NCI-H82 (cell line): ENCODE measurements at places on chromosomes 3 and 15.
A peak's percentile ranks its signal among the peaks of the same experiment; 100 is the strongest.

DNA sequence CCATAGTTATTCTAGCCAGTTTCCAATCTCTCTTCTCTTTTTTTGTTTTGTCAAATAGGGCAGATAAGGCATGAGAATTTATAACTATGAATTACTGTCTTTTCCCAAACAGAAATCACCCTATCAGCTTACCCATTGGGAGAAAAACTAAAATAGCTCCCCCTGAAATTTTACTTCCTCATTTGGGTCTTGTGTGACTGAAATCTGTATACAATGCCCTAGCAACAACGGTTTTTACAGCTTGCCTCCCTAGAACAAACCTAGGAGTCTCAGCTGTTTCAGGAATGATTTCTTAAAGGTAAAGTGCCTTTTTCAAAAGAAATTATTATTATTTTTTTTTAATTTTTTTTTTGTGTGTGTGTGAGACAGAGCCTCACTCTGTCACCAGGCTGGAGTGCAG, 56.8 kb downstream of the CD86 start:
- no peak for DNase-seq

- peak; percentile 54 for DNase-seq
These were observed 130.2 kb downstream of the SSR3 start for GRCh38 chr3:156424758-156425157.

GRCh38 chr3:84600703-84601225, 358.0 kb upstream of the CADM2 start:
- no peak for DNase-seq

DNA sequence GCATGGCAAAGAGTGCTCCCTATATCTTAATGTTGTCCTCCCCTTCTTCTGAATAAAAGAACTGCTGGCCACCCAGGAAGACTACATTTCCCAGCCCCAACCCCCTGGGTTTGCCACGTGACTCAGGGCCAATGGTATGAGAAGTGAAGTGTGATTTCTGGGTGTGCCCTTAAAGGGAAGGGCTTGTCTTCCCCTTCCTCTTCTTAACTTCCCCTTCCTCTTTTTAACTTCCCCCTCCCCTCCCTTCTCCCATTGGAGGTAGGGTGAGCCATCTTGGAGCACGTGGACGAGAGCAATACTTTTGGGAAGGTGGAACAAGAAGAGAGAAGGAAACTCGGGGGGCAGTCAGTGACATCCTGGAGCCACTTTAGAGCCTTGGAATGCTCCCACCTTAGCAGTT, 6.8 kb upstream of the KBTBD12 start:
- DNase-seq: peak; percentile 19

GRCh38 chr15:42457445-42458442, 33.2 kb downstream of the ZNF106 start:
- peak; percentile 66 for DNase-seq

DNA sequence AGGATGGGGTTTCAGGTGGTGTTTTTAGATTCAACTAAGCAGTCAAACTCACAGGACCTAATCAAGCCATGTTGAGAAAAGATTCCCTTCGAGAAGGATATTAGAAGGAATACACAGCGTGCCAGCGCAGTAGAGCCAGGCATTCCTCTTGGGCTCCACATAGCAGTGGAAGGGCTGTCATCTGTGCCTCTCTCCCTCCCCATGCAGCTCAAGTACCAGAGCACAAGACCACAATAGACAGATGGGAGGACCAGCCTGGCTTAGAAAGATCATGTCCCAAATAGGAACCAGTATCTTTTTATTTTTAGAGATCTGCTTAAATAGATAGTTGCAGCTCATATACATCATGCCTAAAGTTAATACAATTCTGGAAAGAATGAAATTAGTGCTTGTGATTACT, 37.9 kb downstream of the LMLN start:
- no peak for DNase-seq

- DNase-seq: no peak
These were observed 42.2 kb downstream of the TBC1D2B start for GRCh38 chr15:78035321-78035751.

DNA sequence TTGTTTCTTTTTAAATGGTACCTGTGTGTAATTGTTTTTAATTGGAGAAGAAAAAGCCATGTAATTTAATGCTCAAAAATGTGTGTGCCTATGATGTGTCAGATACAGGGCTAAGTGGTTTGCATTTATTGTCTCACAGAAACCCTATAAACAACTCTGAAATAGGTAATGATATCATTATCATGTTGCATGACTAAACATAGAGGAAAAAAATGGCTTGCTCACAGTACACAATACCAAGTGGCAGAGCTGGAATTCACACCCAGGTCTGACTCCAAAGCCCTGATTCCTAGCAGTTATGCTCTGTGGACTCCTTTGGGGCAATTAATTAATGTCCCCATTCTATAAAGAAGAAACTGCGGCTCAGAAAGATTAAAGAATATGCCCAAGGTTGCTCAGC, 237.4 kb upstream of the TRIM42 start:
- DNase-seq: no peak

- no peak for DNase-seq
These were observed 32.3 kb downstream of the C3orf62 start for GRCh38 chr3:49244581-49245205.

DNA sequence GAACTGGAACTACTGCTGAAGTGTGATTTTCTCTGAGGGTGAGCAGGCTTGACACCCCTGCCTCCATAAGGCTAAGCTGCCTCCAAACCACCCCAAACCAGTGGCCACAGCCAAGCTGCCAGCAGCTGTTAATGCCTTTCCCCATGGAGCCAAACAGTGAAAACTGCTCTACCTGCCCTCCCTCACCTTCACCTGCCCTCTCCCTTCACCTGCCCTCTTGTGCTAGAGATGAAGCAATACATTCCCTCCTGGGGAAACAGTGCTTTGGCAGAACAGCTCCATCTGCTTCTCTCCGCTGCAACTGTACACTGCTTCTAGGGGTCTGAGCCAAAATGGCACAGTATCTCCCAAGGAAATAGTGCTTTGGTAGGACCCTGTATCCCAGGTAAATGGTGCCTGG, 374.1 kb downstream of the FHIT start:
- DNase-seq: no peak

- DNase-seq: no peak
These were observed 132.7 kb upstream of the TPRG1 start for GRCh38 chr3:189038773-189039745.

DNA sequence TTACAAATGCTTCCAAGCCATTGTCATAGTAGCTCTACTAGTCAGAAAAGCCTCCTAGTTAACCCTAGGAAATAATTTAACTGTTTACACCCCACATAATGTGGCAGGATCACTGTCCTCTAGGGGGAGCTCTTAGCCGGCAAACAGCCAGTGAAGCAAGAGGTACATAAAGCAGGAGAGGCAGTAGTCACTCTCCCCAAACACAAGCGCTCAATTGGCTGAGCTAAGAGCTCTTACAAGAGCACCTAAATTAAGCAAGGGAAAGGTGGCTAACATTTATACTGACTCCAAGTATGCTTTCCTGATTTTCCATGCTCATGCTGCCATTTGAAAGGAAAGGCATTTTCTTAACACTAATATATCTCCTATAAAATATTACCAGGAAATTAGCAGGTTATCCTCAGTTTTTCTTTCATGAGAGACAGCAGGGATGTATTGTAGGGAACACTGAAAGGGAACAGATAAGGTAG, 37.6 kb downstream of the NCEH1 start:
- DNase-seq: peak; percentile 91

GRCh38 chr3:114079761-114080160, 23.2 kb downstream of the QTRT2 start:
- DNase-seq: no peak

DNA sequence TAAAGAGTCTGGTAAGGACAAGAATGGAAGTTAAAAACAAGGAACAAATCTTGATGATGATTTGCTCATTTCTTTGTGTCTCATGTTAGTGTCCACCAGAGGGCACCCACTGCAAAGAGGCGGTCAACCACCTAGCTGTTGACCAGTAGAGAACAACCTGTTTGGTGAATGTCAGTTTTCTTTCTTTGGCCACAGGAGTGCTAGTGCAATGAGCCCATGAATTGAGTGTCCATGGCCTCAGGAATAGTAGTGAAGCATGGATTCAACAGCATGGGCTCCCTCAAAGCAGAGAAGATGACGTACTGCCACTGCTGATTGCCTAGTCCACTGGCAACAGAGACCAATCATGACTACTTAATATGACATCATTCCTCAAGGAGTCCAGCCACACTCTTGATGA, 10.7 kb upstream of the CNTN6 start:
- DNase-seq: peak; percentile 61

GRCh38 chr3:194893121-194893987, 207.7 kb downstream of the FAM43A start:
- no peak for DNase-seq

DNA sequence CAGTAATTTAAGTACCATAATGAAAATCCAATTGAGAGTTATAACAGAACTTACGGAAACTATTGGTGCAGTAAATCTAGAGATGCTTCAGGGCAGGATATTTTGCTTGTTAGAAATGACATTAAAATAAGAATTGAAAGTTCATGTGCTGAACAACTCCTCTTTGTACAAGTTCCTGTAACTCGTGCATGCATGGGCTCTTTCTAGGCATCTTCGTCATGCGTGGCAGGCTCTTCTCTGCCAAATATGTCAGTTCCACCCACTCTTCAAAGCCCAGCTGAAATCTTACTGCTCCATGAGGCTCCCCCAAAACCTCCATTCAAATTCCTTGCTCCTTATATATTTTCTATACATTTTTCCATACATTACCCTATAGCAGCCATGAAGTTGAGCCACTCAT, 48.7 kb downstream of the FBN1 start:
- no peak for DNase-seq

DNA sequence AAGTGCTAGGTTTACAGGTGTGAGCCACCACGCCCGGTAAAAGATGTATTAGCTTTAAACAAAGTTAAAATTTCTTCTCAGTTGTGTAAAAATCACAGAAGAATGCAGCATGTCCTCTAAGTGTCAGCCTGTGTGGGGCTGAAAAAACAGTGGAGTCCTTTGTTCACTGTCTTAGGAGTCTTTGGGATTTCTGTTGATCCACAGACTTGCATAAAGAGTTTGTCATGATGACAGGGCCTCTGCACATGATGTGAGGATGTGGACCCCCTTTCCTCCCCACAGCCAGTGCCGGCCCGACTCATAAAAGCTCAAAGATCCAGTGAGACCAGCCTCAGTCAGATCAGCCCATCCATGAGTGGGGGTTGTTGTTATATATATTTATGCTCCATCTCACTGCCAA, 49.0 kb upstream of the GOLGA8J start:
- DNase-seq: no peak

DNA sequence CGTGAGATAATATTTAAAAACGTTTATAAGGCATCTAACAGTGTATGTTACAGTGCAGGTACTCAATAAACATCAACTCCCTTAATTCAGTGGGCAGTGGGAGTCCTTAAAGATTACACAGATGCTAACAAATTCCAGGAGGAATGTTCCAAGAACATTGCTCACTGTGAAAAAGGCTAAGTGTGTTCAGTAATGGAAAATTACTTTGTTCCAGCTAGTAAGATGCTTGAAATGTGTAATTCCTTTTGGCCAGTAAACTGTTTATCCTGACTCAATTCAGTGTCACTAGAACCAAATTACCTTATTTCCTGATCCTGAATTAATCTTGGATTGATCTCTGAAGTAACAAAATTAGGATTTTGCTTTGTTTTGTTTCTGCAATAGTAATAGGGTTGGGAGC, 54.2 kb upstream of the SEMA6D start:
- no peak for DNase-seq

- DNase-seq: no peak
These were observed 208.8 kb downstream of the OSBPL10 start for GRCh38 chr3:31772272-31772671.

- DNase-seq: no peak
These were observed 1.3 kb upstream of the INSYN1 start for GRCh38 chr15:73754461-73754860.

DNA sequence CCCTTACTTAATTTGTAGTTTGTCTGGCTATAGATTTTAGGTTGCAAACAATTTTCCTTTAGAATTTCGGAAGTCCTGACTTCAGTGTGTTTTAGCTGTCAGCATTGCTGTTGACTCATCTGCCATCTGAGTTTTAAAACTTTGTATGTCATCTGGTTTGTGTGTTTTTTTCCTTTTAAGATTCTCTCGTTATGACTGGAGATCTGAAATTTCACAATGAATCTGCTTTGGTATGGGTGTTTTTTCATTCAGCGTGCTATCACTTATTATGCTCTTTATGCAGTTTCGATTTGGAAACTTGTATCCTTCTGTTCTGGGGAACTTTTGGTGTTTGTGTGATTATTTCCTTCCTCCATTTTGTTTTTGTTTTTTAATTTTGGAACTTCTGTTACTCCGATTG, 53.7 kb upstream of the ZNF280D start:
- DNase-seq: no peak

GRCh38 chr3:18177271-18177670, 247.9 kb downstream of the SATB1 start:
- DNase-seq: no peak
